Activated naive CD4-positive, alpha-beta T cell (primary cell): ENCODE measurements at places on chromosomes 16 and 17.
A peak's percentile ranks its signal among the peaks of the same experiment; 100 is the strongest.

- DNase-seq = no peak
Observed at GRCh38 chr17:30905742-30906100, 317 bp downstream of the TEFM start.

GRCh38 chr17:63626551-63627180 lies 4.4 kb downstream of the MAP3K3 start:
- DNase-seq = no peak

GRCh38 chr16:27544671-27545070 lies 5.0 kb downstream of the GTF3C1 start:
- DNase-seq = no peak

DNA sequence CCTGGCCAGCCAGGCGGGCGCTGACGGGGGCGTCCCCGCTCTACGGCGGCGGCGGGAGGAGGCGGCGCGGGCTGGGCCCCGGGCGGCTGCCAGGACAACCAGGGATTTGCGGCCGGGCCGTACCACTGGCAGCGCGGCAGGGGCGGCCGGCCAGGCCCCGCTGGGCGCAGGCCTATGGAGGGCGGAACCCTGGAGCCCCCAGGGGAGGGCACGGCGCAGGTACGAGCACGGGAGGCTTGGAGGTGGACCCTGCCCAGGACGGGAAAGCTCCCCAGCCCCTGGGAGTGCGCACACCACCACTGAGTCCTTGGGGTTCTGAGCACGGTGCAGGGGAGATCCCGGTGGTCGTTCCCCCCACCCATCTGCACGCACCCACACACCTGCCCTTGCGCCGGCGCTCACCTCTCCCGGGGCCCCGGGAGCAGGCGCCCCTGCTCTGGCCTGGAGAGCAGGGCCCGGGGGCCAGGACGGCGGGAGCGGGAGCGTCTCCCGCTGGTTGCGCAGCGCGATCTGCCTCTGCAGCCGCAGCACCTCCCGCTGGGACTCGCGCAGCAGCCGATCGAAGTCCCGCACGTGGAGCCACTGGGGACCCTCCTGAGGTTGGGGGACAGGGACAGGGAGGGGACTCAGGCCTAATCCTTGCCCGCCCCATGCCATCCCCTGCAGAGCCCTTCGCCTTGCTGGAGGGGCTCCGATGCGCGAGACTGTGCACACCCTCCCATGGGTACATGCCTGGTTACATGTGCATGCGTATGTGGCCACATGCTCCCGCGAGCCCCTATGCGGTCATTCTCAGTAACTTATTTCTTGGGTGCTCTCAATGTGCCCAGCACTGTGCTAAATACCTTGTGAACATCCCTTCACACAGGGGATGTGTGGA lies 3.9 kb downstream of the TSPOAP1 start:
- no peak for DNase-seq

DNA sequence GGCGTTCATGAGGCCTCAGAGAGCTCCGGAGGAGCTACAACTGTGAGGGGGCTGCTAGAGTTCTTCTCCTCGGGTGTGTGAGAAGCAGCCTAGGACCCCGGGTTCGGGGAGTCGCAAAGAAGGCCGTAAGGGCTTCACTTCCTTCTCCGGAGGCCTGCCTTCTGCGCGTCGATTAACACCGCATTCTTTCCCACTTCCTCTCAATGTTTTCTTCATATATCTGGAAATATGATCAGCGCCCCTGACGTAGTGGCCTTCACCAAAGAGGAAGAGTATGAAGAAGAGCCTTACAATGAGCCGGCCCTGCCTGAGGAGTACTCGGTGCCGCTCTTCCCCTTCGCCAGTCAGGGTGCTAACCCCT lies 449 bp downstream of the SMCR8 start:
- no peak for DNase-seq

DNA sequence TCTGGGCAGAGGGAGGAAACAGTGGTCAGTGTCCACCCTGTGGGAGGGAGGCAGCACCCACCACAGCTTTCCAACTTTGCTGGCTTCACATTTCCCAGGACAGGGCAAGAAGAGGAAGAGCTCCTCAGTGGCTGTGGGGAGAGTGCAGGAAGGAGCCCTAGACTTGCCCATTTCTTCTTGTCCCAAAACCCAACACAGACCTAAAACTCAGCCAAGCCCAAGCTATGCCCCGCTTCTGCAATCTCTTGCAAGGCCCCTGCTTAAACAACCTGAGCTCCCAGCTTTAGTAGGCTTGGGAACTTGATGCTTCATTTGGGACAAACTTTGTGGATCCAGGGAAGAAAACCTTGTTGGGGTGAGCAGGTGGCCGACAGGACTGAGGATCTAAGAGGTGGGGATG lies 173.8 kb downstream of the LGALS9B start:
- no peak for DNase-seq

- DNase-seq = no peak
Observed at GRCh38 chr17:1147664-1148063, 32.1 kb downstream of the ABR start.

DNA sequence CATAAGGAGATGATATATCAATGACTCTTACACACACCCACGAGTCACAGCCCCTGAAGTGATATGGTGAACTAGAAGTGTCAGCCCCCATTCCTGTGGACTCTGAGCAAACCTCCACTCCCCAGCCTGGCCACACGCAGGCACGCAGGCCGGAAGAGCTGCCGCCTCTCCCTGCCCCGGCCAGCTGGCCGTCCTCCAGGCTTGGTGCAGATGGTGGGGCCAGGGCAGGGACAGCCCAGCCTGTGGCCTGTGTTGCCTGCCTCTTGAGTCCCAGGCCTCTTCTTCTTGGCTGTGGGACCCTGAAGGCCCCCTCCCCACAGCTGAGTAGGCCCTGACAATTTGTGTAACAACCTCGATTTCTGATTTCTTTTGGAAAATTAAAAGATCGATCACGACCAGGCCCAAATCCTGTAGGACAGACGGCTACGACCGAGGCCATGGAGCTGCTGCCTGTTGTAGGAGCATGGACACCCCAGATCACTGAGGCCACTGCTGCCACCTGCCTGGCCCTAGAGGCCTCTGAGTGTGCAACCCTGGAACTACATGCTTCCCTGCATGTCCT lies 10.0 kb upstream of the MPRIP start:
- DNase-seq = no peak

- DNase-seq = no peak
Observed at GRCh38 chr16:73845238-73846006, 451.2 kb upstream of the PSMD7 start.

DNA sequence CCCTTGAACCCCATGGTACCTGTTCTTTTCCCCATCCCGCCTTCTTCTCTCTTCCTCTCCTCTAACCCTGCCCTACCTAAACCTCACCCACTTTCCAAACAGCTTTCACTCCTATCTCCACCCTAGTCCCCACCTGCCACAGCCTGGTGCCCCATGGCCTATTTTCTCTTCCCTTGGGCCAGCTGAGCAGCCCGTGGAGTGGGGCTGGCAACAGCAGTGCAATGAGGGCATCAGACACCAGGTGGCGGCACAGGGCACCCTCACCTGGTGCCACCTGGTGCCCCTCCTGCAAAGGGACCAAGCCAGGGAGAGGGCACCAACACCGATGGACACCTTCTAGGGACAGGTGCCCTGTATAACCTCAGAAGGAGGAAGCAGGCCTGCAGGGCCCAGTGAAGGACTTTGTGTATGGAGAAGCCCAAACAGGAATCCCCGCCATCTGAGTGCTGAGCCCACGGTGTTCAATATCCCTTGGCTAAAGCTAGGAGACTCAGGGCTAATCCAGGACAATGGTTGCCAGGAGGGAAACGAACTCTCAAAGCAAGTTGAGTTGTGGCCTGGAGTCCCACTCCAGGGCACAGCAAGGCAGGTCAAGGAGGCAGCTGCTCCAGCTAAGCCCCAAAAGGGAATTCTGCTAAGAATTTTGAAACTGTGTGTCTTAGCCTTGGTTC lies 4.0 kb upstream of the ABCC3 start:
- peak; percentile 47 for DNase-seq

DNA sequence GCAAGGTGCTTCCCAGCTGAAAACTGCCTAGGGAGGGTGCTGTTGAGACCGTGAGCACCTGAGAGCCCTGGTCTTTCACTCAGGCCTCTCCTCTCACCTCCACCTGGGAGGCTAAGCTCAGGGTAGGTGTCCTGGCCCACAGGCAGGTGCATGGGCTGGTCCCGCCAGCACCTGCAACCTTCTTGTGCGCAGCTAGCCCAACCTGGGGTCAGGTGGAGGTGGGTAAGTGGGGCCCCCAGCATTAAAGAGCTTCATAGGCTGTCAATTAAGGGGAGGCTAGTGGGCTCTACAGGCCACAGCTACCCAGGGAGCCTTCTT lies 8.7 kb downstream of the ADCY7 start:
- DNase-seq = no peak

DNA sequence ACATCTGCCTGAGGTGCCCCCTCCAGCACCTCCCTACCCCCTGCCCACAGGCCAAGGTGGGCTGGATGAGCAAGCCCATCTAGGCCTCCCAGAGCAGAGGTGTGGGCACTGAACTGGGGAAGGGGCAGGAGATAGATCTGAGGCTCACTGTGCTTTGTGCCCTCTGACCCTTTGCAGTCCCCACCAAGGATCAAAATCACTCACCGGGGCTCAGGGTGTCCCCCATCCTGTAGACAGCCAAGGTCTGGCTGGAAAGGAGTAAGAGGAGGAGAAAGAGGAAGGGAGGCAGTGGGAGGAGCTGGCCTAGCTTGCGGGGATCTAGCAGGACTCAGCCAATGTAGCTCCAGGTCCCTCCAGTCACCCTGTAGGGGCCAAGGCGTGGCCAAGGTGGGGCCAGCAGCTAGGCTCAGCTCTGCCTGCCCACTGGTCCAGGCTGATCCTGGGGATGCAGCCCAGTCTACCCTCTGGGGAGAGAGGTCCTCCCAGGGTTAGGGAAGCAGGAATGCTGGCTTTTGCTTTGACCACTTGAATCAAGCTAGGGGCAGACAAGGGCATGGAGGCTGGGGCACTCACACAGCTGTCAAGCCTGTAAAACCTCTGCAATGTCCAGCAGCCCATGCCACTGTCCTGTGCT lies 1.8 kb downstream of the SLC12A4 start:
- no peak for DNase-seq

DNA sequence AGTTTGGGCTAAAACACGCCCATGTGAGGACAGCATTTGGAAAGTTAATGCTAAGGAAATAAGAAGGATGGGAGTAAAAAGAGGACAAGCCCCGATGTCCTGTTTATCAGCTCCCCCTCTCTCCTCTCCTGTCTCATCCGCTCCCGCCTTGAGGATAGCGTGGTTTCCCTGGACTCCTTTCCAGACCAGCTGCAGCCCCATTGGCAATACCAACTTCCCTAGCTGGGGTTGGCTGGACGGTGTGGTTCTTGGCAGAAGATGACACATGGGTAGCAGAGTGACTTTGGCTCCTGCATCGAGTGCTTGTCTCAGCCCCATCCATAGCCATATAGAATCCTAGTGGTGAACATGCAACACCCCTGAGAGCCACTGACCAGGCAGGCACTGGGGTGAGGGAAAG lies 185.9 kb downstream of the CCDC182 start:
- DNase-seq = no peak
